Hair follicular keratinocyte (primary cell): ENCODE measurements at places on chromosomes 7 and 10. TPM values are rescaled to one million over a fixed set of nuclear protein-coding genes. Genes with fewer than 3 reads are reported as not detected.

Gene STRIP2
- total RNA-seq = 12.0 and 15.5 TPM in 2 replicates

Gene WEE2
- total RNA-seq = not detected in 2 replicates

Gene TMEM229A
- total RNA-seq = not detected in 2 replicates

Gene ZNF775
- 3.7 and 4.6 TPM in 2 replicates for total RNA-seq

Gene TECTB
- total RNA-seq = not detected in 2 replicates

Gene PON3
- total RNA-seq = 3.2 and 4.7 TPM in 2 replicates

Gene ADAMTS14
- 0.19 TPM in 1 of 2 replicates, not detected in the other for total RNA-seq

Gene PRKAR1B
- total RNA-seq = 11.2 and 15.6 TPM in 2 replicates

Gene IDI2
- total RNA-seq = not detected in 2 replicates

Gene OR6B1
- not detected in 2 replicates for total RNA-seq

Gene NAT16
- total RNA-seq = not detected in 2 replicates

Gene SSBP1
- 197 and 310 TPM in 2 replicates for total RNA-seq

Gene MBL2
- not detected in 2 replicates for total RNA-seq

Gene ASB10
- not detected in 2 replicates for total RNA-seq

Gene NPC1L1
- not detected in 2 replicates for total RNA-seq

Gene PRLHR
- total RNA-seq = not detected in 2 replicates

Gene NUTM2B
- total RNA-seq = 0.62 and 0.99 TPM in 2 replicates

Gene DLX5
- total RNA-seq = not detected in 2 replicates

Gene NRCAM
- total RNA-seq = 2.0 and 11.8 TPM in 2 replicates

Gene FFAR4
- not detected in 2 replicates for total RNA-seq

Gene CTNNA3
- total RNA-seq = not detected in 2 replicates

Gene TEX47
- total RNA-seq = not detected in 2 replicates

Gene HOXA3
- total RNA-seq = 2.1 and 4.0 TPM in 2 replicates

Gene TMEM178B
- under 0.01 TPM in 1 of 2 replicates, not detected in the other for total RNA-seq

Gene CC2D2B
- not detected in 2 replicates for total RNA-seq

Gene LRRC17
- total RNA-seq = 0.42 TPM in 1 of 2 replicates, not detected in the other

Gene SERPINE1
- 244 and 431 TPM in 2 replicates for total RNA-seq

Gene SEPTIN14
- total RNA-seq = not detected in 2 replicates

Gene HIBADH
- total RNA-seq = 50.7 and 55.8 TPM in 2 replicates

Gene CD36
- total RNA-seq = 0.47 TPM in 1 of 2 replicates, not detected in the other

Gene GSAP
- 8.1 and 18.0 TPM in 2 replicates for total RNA-seq

Gene POR
- 68.3 and 74.8 TPM in 2 replicates for total RNA-seq

Gene FRAT2
- 9.1 and 10.2 TPM in 2 replicates for total RNA-seq

Gene SLC13A1
- not detected in 2 replicates for total RNA-seq

Gene CALCR
- not detected in 2 replicates for total RNA-seq

Gene BMI1
- 13.7 and 14.7 TPM in 2 replicates for total RNA-seq

Gene CELF2
- 2.0 and 3.9 TPM in 2 replicates for total RNA-seq

Gene PRKAR2B
- not detected in 2 replicates for total RNA-seq
